Cerebellar nuclear complex (tissue), 1 donor: ENCODE measurements at places on chromosomes 7 and 10.

DNA sequence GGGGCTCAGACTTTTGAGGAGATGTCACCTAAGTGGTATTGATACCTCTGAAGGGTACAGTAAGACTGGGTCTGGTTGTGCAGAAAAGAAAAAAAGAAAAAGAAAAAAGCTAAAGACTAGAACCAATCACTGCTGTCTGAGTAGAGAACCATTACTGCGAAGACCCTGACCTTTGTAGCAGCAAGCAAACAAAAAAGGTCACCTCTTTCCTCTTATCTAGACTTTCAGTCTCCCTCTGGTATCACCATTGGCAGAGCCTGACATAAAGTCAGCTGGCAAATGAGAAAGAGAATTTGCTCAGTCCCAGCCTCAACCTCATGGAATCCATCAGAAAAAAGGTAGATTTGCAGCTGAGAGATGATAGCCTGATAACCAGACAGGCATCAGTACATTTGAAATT, 2.6 kb upstream of the DNTT start:
- DNase-seq = no peak

GRCh38 chr7:96527133-96527827, 182.4 kb downstream of the SEM1 start:
- no peak for DNase-seq

DNA sequence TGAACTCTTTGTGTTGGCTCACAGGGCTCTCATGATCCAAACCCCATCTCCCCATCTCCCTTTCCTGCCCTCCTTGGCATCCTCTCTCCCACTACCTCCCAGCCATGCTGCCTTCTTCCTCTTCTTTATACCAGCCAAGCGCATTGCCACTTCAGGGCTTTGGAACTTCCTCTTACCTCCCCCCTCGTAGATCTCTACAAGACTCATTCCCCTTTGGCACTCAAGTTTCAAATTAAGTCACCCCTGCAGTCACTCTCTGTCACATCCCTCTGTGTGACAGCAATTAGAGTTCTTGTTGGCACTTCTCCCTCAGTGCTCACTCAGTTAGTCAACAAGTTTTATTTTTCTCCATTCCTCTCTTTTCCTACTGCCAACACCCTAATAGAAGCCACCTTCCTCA, 20.8 kb upstream of the NRP1 start:
- DNase-seq = no peak

GRCh38 chr10:88337134-88337533, 246.0 kb downstream of the RNLS start:
- no peak for DNase-seq

- no peak for DNase-seq
These were observed 18.3 kb downstream of the INPP5A start for GRCh38 chr10:132555648-132556575.

DNA sequence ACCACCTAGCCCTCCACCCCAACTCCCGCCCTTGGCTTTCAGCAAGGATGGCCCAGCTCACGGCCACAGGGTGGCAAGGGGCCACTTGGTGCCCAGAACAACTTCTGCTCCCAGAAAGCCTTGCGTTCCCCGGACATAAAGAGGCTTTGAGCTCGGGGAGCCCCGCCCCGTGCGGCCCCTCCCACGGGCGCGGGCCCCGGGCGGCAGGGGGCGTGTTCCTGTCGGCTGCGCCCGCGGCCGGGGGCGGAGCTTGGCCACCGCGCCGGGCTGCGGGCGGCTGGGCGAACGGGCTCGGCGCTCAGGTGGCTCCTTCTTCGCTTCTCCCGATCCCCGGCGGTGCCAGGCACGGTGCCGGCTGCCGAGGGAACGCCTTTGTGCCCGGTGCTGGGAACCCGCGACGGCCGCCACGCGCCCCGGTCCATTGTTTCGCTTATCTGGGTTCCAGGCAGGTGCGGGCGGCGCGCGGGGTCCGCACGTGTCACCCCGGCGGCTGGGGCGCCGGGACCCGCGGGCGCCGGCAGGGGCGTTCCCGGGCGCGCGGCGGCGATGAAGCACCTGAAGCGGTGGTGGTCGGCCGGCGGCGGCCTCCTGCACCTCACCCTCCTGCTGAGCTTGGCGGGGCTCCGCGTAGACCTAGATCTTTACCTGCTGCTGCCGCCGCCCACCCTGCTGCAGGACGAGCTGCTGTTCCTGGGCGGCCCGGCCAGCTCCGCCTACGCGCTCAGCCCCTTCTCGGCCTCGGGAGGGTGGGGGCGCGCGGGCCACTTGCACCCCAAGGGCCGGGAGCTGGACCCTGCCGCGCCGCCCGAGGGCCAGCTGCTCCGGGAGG, at the start of gene NFE2L3:
TSS of gene NFE2L3 (plus strand) at position 246 of the 829 bp plus-strand sequence. CDS start at position 547, 301 bp downstream.
- DNase-seq = peak; percentile 8

- DNase-seq = no peak
These were observed 181.3 kb downstream of the MAGI2 start for GRCh38 chr7:79272066-79272669.

- DNase-seq = no peak
These were observed 147.0 kb downstream of the C1GALT1 start for GRCh38 chr7:7329326-7329725.

DNA sequence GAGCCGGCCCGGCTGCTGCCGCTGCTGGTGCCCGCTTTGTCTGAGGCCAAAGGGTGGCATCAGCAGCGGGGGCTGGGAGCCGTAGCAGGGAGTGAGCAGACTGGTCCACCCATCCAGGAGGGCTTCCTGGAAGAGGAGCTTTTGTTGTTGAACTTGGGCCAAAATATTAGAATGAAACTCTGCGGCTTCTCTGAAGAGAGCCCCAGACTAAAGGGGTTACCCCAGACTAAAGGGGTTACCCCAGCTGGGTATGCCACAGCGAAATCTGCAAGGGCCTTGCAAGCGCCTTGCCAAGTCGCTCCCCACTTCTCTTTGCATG, 154.7 kb upstream of the ZMIZ1 start:
- no peak for DNase-seq

- no peak for DNase-seq
These were observed 331.9 kb upstream of the NUPR2 start for GRCh38 chr7:56447864-56448693.

DNA sequence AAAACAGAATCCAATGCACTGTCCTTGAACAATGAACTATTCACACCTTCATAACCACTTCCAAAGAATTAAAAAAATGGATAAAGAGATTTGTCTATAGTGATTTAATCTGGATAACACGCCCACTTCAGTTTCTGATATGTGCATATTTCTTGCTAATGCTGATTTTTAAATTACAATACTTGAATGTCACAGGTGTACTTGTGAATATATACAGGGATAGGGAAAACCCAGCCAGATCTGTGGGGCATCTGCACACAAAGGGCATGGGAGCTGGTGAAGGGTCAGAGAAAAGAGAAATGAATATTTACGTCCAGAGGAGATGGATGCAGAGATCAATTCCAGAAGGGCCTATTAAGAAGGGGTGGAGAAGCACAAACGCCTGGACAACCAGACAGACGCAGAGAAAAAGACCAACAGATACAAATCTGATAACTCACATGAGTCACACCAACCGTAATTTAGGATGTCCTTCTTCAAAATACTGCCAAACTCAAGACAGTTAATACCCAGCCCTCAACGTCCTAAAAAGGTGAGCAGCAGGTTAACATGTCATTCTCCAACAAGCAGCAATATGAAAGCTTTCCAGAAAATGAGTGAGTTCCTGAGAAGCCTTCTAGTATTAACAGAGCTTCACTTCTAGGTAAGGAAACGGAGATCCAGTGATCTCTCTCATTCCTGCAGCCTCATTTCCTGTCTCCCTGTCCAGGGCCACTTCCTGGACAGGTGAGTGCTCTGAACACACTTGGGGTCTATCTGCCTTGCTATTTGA, 41.9 kb downstream of the PIP4K2A start:
- DNase-seq = no peak

DNA sequence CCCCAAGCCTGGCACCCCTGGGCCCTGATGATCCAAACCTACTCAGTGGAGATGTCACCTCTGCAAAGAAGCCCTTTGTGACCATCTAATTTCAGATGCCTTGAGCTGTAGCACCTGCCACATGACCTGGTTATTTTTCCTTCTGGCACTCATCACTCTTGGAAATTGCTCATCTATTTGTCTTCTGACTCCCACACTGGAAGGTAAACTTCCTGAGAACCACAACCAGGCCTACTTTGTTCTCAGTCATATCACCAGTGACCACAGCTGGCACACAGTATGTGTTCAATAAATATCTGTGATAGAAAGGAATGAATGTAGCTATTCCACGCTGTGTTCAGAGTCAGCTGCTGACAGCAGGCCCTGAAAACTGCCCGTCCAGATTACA, 97.1 kb downstream of the SH3PXD2A start:
- DNase-seq = no peak

DNA sequence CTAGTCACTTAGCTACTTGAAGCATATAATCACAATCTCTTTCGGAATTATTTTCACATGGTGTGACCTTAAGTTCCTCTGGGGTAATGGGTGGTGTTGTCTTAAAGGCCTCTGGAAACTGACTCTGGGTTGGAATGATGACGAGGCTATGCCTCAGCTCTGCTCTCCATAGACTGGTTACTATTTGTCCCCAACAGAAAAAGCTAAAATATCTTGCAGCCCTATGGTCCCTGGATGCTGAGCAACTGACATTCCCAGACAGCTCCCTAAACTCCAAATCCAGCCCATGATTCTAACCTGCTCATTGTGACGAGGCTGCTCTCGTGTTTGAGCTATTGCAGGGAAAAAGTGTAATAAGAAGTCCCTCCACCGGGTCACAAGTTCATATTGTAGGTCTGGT, 51.6 kb downstream of the HBP1 start:
- no peak for DNase-seq

- DNase-seq = no peak
These were observed at the start of gene GDF10 for GRCh38 chr10:47299611-47300428. TSS of gene GDF10 (plus strand) at chr10:47300197. CDS start at chr10:47300652, 455 bp downstream.

DNA sequence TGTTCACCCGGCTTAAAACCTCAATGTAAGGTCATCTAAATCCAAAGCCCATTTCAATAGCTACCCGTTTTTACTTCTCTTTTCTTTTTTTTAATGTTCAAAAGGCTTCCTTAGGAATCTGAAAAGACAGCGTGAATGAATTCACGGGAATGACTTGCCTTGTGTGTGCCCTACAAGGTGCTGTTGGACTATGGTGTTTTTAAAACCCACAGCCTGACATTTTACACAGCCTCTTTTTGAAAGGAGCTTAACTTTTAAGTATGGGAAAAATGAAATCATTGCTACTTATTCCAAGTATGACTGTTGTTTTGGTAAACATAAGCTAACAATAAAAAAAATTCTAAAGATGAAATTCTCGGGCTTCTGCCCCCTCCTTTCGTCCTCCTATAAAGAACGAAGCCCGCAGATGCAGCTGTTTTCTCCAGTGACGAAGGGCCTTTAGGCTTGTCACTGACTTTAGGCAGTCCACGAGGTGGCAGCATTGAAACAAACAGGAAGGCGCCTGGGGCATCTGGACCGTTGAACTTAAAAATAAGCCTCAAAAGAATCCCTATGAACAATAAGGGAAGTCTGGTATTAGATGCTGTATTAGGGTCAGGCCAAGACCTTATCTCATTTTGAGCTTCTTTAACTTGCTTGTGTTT, 141.3 kb downstream of the NRP1 start:
- DNase-seq = no peak
